CD8-positive, alpha-beta T cell (primary cell): ENCODE measurements at places on chromosomes 7 and 10. TPM values are rescaled to one million over a fixed set of nuclear protein-coding genes. Genes with fewer than 3 reads are reported as not detected.

The LIPK gene
- total RNA-seq: not detected

- no peak for DNase-seq
Observed at GRCh38 chr7:48180981-48181380, 9.7 kb downstream of the ABCA13 start.

The GIMAP8 gene
- total RNA-seq: 2.5 TPM

DNA sequence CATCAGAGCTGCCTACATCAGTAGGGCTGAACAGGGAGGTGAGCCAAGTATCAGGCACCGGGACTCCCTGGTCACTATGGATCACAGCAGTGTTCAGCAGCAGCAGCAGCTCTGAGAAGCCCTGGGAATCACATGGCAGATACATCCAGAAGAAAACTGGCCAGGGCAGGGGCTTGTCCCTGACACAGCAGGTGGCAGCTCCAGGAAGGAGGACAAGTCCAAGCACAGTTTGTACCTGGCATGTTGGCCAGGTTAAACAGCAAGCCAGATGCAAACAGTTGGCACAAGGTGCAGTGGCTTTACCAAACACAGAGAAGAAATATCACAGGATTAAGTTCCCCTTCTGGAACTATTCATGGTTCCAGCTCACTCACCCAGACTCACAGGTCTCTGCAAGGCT is 139.4 kb downstream of the KCNMA1 start:
- DNase-seq: no peak

DNA sequence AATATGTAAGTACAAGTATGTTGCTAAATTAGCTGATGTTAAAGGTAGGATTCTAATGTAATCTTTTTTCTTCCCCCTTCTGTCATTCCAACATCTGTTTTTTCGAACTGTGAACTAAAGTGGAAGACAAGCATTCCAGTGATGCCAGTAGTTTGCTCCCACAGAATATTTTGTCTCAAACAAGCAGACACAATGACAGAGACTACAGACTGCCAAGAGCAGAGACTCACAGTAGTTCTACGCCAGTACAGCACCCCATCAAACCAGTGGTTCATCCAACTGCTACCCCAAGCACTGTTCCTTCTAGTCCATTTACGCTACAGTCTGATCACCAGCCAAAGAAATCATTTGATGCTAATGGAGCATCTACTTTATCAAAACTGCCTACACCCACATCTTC is 62.7 kb downstream of the WAC start:
- DNase-seq: no peak
